ENCODE measurements at places on chromosomes 16 and 17. TPM values are rescaled to one million over a fixed set of nuclear protein-coding genes. Genes with fewer than 3 reads are reported as not detected.

GRCh38 chr16:61243954-61244353, 792.3 kb downstream of the CDH8 start:
- H3K4me1 ChIP-seq: no peaks in the 10 kb centered on the region
- no peaks in the 10 kb centered on the region for H3K36me3 ChIP-seq
- H3K4me3 ChIP-seq: no peak overlapping the region
- H3K27me3 ChIP-seq: peaks cover 7% of the 10 kb centered on the region
- no peak overlapping the region for H3K27ac ChIP-seq

GRCh38 chr17:79006046-79006445, 3.5 kb downstream of the CANT1 start:
- H3K4me3 ChIP-seq: no peak overlapping the region
- no peaks in the 10 kb centered on the region for H3K27me3 ChIP-seq
- H3K36me3 ChIP-seq: peaks cover 4% of the 10 kb centered on the region

GRCh38 chr17:5511401-5512225, 25.2 kb downstream of the MIS12 start:
- H3K36me3 ChIP-seq: no peaks in the 10 kb centered on the region
- H3K4me3 ChIP-seq: no peak overlapping the region
- H3K27me3 ChIP-seq: no peaks in the 10 kb centered on the region
- DNase-seq: no peak

- no peaks in the 10 kb centered on the region for H3K36me3 ChIP-seq
- no peak overlapping the region for H3K27ac ChIP-seq
- no peaks in the 10 kb centered on the region for H3K27me3 ChIP-seq
- no peak overlapping the region for H3K4me3 ChIP-seq
- no peak for DNase-seq
These were observed 209.5 kb upstream of the MPHOSPH6 start for GRCh38 chr16:82379551-82379950.

DNA sequence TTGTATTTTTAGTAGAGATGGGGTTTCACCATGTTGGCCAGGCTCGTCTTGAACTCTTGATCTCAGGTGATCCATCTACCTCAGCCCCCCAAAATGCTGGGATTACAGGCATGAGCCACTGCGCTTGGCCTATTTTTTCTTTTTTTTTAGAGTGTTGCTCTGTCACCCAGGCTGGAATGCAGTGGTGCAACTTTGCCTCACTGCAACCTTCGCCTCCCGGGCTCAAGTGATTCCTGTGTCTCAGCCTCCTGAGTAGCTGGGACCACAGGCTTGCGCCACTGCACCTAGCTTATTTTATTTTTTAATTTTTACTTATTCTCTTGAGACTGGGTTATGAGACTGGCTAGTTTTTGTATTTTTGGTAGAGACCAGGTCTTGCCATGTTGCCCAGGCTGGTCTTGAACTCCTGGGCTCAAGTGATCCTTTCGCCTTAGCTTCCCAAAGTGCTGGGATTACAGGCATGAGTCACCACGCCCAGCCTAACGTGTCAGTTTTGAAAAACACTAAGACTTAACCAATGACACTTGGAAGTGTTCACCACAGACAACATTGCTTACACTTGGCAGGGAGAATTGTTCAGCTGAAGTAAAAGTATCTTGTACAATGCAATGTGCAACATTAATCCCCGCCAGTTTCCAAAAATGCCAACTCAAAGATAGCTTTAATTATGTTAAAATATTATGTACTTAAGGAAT, 26.9 kb downstream of the ATAD5 start:
- no peak overlapping the region for H3K4me3 ChIP-seq
- DNase-seq: no peak
- peaks cover 4% of the 10 kb centered on the region for H3K36me3 ChIP-seq
- H3K27me3 ChIP-seq: no peaks in the 10 kb centered on the region
- H3K27ac ChIP-seq: no peak overlapping the region

- peaks cover 13% of the 10 kb centered on the region for H3K27me3 ChIP-seq
- H3K4me1 ChIP-seq: peaks cover 39% of the 10 kb centered on the region
- H3K27ac ChIP-seq: no peak overlapping the region
- no peaks in the 10 kb centered on the region for H3K36me3 ChIP-seq
These were observed 86.1 kb downstream of the KCNJ12 start for GRCh38 chr17:21462237-21462636.

GRCh38 chr16:52497067-52497816, 49.7 kb downstream of the TOX3 start:
- no peak overlapping the region for H3K27ac ChIP-seq
- peaks cover 2% of the 10 kb centered on the region for H3K27me3 ChIP-seq
- no peak for DNase-seq
- H3K4me3 ChIP-seq: no peak overlapping the region
- H3K36me3 ChIP-seq: no peaks in the 10 kb centered on the region

- DNase-seq: no peak
- peaks cover 2% of the 10 kb centered on the region for H3K27me3 ChIP-seq
- H3K36me3 ChIP-seq: peaks cover under 1% of the 10 kb centered on the region
- no peak overlapping the region for H3K27ac ChIP-seq
These were observed 920.9 kb upstream of the GOT2 start for GRCh38 chr16:59655031-59655430.

DNA sequence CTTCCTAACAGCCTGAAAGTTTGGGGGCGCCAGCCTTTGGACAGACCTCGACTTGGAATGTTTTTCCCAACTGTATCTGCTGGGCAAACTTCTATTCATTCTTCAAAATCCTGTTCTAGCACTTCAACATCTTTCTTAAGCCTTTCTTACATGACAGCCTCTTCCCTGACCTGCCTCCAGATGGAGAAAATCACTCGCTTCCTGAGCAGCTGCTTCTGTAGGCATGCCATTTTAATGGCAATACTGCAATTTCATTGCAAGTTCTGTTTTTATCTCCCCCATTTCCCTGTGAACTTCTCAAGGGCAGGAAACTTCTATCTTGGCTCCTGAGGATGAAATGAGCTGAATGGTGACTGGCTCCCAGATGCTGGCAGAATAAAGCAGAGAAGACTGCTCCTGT, 128.8 kb upstream of the ASIC2 start:
- no peak overlapping the region for H3K27ac ChIP-seq
- peaks cover 2% of the 10 kb centered on the region for H3K27me3 ChIP-seq
- H3K4me3 ChIP-seq: no peak overlapping the region
- DNase-seq: no peak
- H3K4me1 ChIP-seq: no peaks in the 10 kb centered on the region

DNA sequence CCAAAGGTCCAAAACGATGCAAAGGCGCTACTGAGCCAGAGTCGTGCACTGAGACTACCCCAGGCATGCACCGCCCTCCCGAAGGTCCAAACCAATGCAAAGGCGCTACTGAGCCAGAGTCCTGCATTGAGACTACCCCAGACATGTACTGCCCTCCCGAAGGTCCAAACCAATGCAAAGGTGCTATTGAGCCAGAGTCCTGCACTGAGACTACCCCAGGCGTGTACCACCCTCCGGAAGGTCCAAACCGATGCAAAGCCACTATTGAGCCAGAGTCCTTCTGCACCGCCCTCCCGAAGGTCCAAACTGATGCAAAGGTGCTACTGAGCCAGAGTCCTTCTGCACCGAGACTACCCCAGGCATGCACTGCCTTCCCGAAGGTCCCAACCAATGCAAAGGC, 27.1 kb downstream of the SLC43A2 start:
- no peak for DNase-seq
- H3K4me1 ChIP-seq: no peaks in the 10 kb centered on the region
- no peaks in the 10 kb centered on the region for H3K27me3 ChIP-seq

DNA sequence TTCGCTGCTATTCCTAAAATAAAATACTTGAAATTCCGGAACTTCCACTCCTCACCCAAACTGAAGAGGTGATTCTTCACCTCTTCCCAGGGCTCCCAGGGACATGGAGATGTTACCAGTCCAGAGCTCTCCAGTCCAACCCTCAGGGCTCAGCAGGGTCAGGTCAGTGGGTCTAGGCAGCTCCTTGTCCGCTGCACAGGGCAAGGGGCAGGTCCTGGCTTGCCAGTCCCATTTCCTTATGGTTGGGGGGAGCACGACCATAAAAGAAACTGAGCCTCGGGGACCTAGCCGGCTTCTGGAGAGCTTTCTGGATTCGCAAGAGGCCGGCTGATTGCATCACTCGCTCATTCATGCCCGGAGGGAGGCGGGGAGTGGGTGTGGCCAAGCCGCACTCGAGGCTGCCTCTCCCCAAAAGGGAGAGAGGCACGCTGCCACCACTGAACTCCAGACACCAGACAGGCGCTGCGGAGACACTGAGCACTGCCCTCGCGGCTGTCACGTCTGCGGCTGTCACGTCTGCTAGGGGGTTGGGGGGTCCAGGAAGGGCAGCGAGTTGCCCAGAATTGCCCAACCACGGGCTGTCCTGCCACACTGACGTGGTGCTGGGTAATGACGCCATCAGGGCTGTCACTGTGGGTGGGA, 15.8 kb downstream of the SLC7A5 start:
- H3K36me3 ChIP-seq: peaks cover 19% of the 10 kb centered on the region
- DNase-seq: peak; percentile 96
- H3K4me3 ChIP-seq: peak overlapping the region; percentile 62
- peaks cover 78% of the 10 kb centered on the region for H3K4me1 ChIP-seq

- H3K27me3 ChIP-seq: peaks cover 1% of the 10 kb centered on the region
- no peak overlapping the region for H3K4me3 ChIP-seq
- H3K27ac ChIP-seq: no peak overlapping the region
- H3K36me3 ChIP-seq: peaks cover 1% of the 10 kb centered on the region
- peaks cover 21% of the 10 kb centered on the region for H3K4me1 ChIP-seq
- no peak for DNase-seq
These were observed 25.5 kb upstream of the CDH1 start for GRCh38 chr16:68711421-68712139.

GRCh38 chr17:70388326-70388725, 219.0 kb downstream of the KCNJ2 start:
- no peaks in the 10 kb centered on the region for H3K36me3 ChIP-seq
- no peak overlapping the region for H3K27ac ChIP-seq
- no peaks in the 10 kb centered on the region for H3K27me3 ChIP-seq
- no peaks in the 10 kb centered on the region for H3K4me1 ChIP-seq

GRCh38 chr17:80153004-80153403, 6.1 kb upstream of the EIF4A3 start:
- H3K27ac ChIP-seq: no peak overlapping the region
- no peak overlapping the region for H3K4me3 ChIP-seq
- H3K36me3 ChIP-seq: no peaks in the 10 kb centered on the region
- DNase-seq: no peak
- H3K27me3 ChIP-seq: no peaks in the 10 kb centered on the region

DNA sequence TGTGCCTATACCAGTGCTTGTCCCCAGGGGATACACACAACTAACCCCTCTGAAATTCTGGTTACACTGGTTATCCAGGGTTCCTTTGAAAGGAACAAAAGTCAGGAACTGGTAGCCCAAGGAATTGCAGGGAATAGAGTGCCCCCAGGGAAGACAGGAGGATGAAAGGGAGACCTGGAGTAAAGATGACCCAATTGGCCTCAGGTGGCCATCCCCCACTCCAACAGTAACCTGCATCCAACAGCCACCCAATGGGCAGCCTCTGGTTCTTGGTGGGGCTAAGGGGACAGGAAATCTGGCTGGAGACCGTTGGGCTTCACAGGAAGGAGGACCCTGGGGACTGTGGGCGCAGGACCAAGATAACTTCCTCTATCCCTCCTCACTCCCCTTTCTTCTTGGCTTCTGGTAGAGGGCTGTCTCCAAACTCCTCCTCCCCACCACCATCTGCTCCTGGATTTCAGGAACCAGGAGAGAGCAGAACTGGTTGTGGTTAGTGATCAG, 826 bp upstream of the MPO start:
- H3K4me3 ChIP-seq: no peak overlapping the region
- H3K27me3 ChIP-seq: peaks cover 13% of the 10 kb centered on the region
- H3K36me3 ChIP-seq: no peaks in the 10 kb centered on the region
- H3K27ac ChIP-seq: peak overlapping the region; percentile 32
- DNase-seq: no peak

DNA sequence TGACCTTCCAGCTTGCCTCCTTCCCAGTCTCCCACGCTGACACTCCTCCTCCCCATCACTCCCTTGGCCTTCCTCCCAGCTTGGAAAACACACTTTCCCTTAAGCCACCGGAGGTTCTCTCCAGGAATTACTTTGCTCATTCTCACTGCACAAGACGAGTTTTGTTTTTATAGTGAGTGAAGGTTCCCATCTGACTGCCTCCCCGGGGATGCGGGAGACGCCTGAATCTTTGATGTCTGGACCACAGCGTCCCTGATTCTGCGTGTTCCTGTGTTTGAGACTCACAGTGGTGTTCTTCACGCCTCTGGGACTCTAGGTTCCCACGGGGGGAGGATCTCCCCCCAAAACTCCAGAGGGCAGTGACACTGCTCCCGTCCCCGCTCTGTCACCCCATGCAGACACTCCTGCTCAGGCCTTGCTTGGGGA, 2.0 kb downstream of the DNAI2 start:
- no peak for DNase-seq
- H3K27me3 ChIP-seq: peaks cover 16% of the 10 kb centered on the region
- H3K4me3 ChIP-seq: no peak overlapping the region
- peak overlapping the region; percentile 93 for H3K27ac ChIP-seq
- H3K36me3 ChIP-seq: no peaks in the 10 kb centered on the region

DNA sequence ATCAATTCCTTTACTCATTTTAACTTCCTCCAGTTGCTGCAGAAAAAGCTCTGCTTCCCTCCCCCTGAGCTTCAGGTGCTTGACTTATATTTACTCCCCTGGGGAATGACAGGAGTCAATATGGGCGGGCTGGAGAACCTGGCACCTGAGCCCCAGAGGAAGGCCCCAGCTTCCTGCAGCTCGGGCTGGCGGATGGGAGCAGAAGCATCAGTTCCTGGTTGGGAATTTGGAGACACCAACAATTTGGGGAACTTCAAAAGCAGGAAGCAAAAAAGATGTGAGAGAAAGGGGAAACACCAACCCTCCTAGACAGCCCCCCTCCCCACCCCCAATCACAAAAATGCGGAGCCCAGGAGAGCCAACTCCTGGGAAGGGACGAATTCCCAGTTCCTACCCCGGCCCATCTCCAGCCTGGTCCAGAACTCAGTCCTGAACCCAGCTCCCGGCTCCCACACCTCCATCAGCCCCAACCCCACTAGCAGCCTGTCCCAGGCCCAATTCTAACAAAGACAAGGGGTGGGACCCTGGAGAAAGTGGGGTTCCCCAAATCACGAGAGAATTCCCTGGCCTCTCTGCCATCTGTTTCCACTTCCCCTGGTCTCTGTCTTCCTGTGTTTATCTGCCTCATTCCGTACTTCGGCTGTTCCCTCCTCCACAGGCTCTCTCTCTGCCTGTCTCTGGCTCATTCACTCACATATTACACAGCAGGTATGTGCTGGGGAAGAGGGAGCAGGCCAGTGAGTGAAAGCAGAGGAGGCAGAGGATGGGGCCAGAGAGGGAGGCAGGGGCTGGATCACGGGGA, 16.2 kb upstream of the ASGR2 start:
- no peak overlapping the region for H3K27ac ChIP-seq
- H3K4me1 ChIP-seq: peaks cover 2% of the 10 kb centered on the region
- H3K27me3 ChIP-seq: peaks cover 20% of the 10 kb centered on the region

- DNase-seq: no peak
- H3K4me1 ChIP-seq: peaks cover 48% of the 10 kb centered on the region
- H3K27me3 ChIP-seq: no peaks in the 10 kb centered on the region
These were observed at the start of gene MC1R for GRCh38 chr16:89918453-89919347. MC1R (plus strand) TSS chr16:89918862; CDS start chr16:89919259, 397 bp downstream.

CDRT15 gene
- total RNA-seq: not detected

CIBAR2 gene
- not detected for total RNA-seq

MPG gene
- total RNA-seq: 61.1 TPM

SLFN13 gene
- total RNA-seq: 4.9 TPM

FN3K gene
- 20.5 TPM for total RNA-seq

CTRB1 gene
- total RNA-seq: not detected

RGS9 gene
- total RNA-seq: 14.9 TPM
